ENCODE measurements at places on chromosomes 11 and 22.

- DNase-seq: no peak
Observed at GRCh38 chr11:113789675-113790320, 10.2 kb downstream of the CLDN25 start.

- no peak for DNase-seq
Observed at GRCh38 chr11:121214861-121215260, 77.7 kb upstream of the SC5D start.

GRCh38 chr22:49359076-49359475 lies 468.6 kb downstream of the BRD1 start:
- no peak for DNase-seq

GRCh38 chr11:122156940-122157382 lies 40.9 kb upstream of the BLID start:
- DNase-seq: no peak

DNA sequence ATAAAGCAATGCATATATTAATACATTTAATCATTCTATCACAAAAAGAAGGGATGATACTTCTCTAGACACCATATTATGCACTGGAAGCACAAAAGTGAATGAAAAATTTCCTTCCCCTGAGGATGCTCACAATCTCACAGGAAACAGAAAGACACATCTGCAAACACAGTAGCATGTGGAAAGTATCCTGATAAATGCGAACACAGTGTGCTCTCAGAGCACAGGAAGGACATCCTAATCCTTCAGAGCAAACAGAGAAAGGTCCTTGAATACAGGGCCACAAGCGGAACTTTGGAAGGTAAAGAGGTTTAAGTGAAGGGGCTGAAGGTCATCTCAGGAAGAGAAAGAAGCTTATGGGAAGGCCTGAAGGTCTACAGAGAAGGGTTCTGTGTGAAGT lies 524.6 kb upstream of the LRRC4C start:
- no peak for DNase-seq

GRCh38 chr11:128694618-128695481 lies 978 bp downstream of the FLI1 start:
- no peak for DNase-seq

DNA sequence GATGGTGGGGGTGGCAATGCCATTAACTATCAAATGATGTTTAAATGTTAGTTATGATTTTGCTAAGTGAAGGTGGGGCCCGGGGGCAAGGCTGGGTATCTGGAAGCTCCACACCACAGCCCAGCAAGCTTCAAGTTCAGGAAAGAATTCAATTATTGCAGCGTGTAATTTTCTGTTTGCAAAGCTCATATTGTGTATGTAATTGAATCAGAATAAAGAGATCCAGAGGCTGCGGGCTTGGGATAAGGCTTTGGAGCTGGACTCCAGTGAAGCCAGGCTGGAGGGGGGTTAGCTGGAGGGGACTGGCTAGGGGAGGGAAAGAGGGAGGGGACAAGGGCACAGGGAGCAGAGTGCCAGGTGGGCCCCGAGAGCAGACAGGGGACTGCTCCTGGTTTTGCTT lies 557.1 kb upstream of the CADM1 start:
- no peak for DNase-seq

DNA sequence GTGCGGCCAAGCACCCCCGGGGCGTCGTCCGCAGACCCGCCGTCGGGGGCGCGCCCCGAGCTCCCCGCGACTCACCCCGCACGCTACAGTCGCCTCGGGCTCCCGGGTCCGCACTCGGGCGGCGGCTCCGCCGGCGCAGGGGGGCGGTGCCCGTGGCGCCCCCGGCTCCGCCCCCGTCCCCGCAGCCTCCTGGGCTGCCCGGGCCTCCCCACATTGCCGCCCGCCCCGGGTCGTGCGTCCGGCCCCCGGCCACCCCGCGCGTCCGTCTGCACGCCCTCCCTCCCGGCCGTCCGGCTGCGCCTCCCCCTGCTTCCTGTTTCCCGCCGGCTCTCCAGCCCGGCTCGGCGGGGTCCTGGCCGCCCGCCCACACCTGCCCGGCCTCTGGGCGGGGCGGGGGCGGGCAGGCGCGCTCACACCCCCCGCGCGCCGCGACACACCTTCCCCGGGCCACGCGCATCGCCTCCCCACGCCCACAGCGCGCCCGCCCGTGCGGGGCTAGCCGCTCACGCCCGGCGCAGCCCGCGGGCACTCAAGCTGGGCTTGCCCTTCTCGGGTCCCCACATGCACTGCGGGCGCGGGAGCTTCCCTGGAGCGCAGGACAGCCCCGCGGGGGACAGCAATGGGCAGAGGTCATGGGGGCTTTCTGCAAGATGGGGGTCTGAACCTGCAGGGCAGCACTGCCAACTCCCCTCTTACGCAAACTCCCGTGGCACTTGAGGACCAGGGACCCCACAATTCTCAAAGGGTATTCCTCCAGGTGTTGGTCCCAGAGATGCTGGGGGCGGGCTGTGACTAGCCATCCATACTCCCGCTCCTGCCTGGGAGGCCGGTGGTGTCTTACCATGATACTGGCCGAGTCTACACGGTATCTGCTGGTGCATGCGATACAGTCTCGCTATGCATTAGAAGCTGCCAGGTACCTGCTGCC lies at the start of gene CARD10:
TSS of gene CARD10 (minus strand) at position 148 of the 928 bp plus-strand sequence. CDS start 215 bp downstream, outside the sequence.
- DNase-seq: no peak

DNA sequence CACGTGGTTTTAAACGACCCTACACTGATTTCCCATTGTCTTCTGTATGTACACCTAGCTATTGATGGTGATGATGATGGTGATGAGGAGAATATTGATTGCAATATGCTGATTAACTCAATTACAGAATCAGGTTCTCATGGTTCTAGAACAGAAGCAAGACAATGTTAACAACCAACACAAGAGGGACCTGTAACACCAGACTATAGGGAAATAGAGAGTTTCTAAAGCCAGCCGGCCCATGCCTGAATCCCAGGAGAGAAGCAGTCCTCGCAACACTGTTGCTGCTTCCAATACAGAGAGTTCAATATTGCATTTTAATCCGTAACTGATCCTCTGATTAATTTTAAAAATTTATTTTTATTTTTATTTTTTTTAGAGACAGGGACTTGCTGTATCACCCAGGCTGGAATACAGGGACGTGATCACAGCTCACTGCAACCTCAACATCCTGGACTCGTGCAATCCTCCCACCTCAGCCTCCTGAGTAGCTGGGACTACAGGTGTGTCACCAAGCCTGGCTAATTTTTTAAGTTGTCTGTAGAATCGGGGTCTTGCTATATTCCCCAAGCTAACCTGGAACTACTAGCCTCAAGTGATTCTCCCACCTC lies 22.2 kb upstream of the UBASH3B start:
- DNase-seq: no peak

DNA sequence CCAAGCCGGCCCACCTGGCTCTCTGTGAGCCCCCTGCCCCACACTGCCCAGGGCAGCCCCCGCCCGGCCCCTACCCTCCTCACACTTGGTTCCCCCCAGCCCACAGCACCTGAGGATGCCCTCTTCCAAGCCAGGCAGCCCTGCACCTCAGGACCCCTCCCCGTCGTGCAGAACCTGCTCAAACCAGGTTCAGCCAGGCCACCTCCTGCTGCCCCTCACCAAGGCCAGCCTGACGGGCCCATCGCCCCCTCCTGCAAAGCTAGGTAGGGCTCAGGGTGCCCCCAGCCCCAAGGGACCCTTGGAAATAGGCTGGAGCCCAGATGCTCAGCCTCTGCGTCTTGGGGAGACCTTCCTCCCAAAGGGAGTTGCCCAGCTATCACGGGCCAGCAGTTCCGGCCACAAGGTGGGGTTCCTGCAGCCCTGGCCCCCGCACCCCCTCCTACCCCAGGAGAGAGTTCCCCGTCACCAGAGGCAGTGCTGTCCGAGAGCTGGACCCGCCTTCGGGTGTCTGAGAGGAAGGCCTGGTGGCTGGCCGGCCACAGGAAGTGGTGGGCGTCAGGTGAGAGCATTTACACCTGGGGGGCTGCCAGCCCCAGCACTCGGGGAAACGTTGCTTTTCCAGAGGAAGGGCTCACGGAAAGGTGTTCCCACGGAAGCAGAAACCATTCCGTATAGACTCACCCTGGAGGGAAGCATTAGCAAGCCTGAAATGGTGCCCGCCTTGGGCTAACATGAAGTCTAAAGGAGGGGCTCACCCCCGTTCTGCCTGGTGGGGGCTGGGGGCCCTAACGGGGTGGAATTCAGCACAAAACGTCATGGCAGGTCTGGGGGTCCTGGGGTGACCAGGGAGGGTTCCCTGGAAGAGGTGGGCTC lies 3.2 kb upstream of the SYT8 start:
- DNase-seq: no peak

GRCh38 chr11:132844956-132845696 lies 687.2 kb downstream of the OPCML start:
- no peak for DNase-seq

GRCh38 chr11:96324912-96325311 lies 18.1 kb downstream of the MAML2 start:
- DNase-seq: no peak

- DNase-seq: no peak
Observed at GRCh38 chr22:25656724-25657123, 85.3 kb upstream of the MYO18B start.

GRCh38 chr22:48423481-48423911 lies 1404.2 kb downstream of the BRD1 start:
- no peak for DNase-seq

DNA sequence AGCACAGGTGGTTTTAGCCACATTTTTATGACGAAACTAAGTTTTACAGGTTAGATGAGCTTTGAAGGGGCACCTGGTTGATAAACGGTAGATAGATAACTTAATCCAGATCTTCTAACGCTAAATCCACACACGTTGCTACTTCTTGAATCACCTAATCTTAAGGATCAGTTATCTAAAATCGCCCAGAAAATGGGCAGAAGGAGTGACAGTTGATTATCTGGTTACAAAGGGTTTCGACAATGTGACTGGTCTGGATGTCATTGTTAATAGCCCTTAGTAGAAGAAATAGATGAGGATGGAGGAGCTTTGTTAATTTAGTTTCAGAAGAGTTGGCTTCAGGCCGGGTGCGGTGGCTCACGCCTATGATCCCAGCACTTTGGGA lies 43.7 kb downstream of the SCGB1A1 start:
- DNase-seq: no peak

DNA sequence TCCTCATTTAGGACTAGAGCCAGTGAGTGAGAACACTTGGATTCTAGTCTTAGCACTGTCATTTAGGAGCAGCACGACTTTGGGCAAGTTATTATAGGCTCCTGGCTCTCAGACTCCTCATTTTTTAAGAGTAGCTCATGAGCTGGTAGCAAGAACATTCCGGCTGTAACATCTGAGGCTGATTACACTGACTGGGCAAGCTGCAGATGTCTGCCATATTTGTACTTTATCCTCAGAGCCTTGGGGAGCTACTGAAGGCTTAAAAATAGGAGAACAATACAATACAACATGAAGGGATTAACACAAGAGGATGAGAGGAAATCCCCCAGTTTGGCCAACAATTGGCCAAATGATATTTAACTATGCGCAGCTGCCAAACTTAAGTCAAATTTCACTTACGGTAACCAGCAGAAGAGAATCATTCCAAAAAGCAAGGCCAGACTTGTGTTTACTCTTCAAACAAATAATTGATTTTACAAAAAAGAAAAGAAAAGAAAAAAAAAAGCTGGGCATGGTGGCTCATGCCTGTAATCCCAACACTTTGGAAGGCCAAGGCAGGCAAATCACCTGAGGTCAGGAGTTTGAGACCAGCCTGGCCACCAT lies 113.1 kb upstream of the ARHGAP42 start:
- DNase-seq: no peak

- DNase-seq: no peak
Observed at GRCh38 chr11:116515664-116516184, 257.1 kb downstream of the BUD13 start.

DNA sequence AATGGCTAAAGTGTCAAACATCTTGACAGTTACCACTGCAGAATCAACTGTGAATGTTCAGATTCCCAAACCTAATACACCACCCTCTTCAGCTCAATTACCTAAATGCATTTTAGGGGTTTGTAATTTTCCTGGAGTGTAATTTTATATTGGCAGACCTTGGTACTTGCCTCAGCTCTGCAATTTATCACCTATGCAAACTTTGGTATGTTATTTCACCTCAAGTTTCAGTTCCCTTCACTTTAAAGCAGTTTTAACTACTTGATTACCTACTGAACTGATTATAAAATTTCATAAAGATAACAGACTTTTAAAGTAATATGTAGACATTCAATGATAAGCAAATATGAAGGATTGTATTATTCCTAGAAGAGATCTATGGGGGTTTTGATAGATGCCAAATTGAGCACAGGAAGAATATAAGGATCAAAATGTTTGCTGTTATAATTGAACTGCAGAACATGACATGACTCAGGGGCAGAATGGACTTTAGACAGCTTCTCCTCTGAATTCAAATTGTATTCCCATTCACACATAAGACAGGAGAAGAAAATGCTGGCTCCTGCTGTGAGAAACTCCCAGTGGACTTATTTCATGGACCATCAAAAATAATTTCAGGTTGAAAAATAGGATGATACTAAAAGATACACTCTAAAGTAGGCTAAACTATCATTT lies 491.5 kb upstream of the LUZP2 start:
- DNase-seq: no peak

DNA sequence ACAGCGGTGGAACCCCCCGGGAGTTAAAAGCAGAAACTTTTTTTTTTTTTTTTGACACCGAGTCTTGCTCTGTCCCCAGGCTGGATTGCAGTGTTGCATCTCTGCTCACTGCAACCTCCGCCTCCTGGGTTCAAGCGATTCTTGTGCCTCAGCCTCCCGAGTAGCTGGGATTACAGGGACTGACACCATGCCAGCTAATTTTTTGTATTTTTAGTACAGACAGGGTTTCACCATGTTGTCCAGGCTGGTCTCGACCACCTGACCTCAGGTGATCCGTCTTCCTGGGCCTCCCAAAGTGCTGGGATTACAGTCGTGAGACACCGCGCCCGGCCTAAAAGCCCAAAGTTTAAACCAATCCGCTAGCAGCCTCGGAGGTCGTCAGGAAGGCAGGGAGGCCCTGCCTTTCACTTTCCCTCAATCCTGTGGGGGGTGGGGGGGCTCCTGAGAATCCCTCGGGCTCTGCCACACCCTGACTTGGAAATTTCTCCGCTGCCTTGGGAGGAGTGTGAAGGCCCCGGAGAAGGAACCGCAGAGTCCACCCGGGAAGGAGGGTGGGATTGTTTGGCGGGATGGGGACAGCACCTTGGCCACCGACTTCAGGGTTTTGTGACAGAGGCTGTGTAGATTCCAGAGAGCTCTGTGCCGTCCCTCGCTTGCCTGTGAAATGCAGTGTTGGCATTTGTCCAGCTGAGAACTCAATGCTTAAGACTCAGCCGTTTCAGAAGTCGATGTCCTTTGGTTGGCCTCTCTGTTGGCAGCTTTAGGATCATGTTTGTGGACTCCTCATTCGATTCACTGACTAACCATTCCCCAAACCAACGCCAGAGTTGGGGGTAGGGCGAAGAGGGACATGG lies 1.0 kb downstream of the ARHGAP8 start:
- DNase-seq: no peak

GRCh38 chr22:19998991-19999820 lies 17.4 kb downstream of the ARVCF start:
- DNase-seq: no peak
